ENCODE measurements at places on chromosomes 1 and 21.
A peak's percentile ranks its signal among the peaks of the same experiment; 100 is the strongest.

DNA sequence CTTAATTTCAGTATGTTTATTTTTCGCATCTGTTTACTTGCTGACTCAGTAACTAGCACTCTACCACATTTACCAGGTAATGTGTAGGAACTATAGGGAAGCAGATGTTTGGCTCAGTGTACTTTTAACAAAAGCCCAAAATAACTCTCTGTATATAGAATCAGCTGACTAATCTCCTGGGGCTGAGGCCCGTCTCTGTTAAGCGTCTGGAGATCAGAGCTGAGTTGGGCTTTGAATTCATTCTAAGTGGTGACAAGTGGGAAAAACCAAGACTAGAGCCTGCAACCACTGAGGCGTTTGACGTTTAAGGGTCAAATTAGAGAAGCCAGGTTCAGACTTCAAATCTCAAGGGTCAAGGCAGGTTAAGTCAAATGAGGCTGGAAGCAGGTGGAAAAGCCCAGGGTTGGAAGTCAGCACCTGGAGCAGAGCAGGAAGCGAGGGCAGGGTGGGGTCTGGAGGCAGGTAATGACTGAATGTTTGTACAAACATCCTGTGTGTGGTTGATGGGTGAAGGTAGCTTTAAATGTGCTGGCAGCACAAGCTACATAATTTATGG, 56.8 kb upstream of the LYST start:
- no peak for DNase-seq

GRCh38 chr1:76408303-76408702, 333.8 kb downstream of the ST6GALNAC3 start:
- no peak for DNase-seq

- DNase-seq: no peak
These were observed 5.2 kb downstream of the NCF2 start for GRCh38 chr1:183585038-183585437.

GRCh38 chr1:215523128-215523861, 43.8 kb upstream of the KCTD3 start:
- peak; percentile 33 for DNase-seq

DNA sequence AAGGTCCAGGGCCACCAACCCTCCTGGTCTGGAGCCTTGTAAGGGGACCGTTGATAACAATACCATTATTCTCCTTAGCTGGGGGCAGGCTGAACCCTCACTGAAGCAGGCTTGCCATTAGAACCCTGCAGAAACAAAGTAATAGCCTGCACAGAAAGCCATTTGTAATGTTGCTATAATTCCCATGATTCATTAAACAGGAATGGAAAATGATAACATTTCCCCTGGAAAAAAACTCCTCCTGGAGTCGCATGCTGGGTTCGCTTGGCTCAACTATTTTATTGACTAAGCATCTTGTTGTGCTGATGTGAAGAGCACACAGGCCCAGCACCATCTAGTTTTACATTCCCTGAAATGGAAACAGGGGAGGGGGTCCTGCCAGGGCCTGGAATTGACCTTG, 155.6 kb upstream of the CSF3R start:
- no peak for DNase-seq

GRCh38 chr1:8472668-8473067, 154.8 kb downstream of the SLC45A1 start:
- no peak for DNase-seq

GRCh38 chr1:7680207-7680954, 90.7 kb upstream of the VAMP3 start:
- peak; percentile 87 for DNase-seq

- no peak for DNase-seq
These were observed 69.1 kb downstream of the SPSB1 start for GRCh38 chr1:9361630-9362260.

- DNase-seq: no peak
These were observed 24.8 kb upstream of the KCNE1 start for GRCh38 chr21:34536820-34537219.

DNA sequence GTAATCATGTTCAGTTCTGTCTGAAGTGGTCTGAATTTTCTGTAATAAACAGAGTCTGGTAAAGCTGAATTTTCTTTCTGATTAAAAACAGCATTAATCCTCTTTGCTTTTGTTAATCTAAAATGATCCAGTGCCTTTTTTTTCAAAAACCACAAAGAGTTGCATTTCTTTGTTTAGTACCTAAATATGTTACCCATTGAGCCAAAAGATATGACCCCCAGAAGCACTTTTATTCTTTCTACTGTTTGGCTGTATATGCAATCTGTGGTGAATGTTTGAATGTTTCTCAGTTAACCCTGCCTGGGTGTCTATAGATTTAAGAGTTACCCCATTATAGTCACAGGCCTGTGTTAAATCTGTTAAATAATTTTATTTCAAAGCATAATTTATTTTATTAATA, 394.8 kb downstream of the PTPRC start:
- DNase-seq: no peak

DNA sequence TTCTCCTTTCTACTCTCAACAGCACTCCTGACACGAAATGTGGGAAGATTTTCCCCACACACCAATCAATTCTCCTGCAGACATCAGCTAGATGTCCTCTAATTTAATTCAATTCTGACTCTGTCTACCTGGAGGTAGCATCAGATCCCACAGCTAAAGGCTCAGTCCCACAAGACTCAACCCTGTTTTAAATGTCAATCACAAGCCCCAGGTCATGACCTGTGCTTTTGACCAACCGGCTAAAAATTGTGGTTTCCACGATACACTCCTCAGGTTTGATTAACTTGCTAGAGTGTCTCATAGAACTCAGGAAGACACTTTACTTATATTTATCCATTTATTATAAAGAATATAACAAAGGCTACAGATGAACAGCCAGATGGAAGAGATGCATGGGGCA, 27.4 kb downstream of the IL23R start:
- no peak for DNase-seq

DNA sequence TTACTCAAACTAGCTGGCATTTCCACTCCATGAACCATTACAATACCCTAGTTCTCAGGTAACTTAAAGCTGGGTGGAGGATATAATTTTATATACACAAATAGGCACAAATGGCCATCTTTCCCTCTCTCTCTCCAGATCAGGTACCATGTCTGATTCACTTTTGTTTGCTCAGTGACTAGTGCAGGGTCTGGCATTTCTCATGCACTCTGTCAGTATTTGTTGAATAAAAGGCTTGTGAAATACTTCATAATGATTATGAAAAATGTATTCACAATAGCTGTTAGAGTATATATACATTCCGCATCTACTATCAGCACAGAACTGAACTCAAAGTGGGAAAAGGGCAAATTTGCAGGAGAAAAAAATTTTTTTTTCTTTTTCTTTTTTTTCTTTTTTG, 510.2 kb upstream of the USP24 start:
- no peak for DNase-seq

- DNase-seq: peak; percentile 81
These were observed 27.8 kb downstream of the ILDR2 start for GRCh38 chr1:166947398-166948043.

GRCh38 chr1:34982820-34983376, 2.2 kb downstream of the TMEM35B start:
- no peak for DNase-seq

DNA sequence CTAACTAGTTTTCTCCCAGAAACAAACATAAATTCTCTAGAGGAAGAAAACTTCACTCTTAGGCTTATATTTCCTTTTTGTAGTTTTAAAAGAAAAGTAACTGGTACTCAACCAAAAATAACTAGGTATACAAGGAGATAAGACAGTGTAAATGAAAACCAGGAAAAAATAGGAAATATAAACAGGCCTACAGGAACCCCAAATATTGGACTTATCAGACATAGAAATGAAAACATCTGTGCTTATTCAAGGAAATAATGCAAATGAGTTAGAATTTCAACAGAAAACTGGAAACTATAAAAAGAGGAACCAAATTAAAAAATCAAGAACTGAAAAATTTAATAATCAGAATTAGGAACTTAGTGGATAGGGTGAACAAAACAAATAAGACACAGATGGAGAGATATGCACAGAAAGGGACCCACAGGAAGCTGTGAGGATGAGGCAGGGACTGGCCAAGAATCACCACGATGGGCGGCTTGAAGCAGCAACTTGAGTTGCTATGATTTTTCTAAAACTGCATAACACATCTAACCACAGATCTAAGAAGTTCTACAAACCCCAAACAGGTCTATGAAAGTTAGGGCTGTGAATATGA, 67.5 kb upstream of the ACTRT2 start:
- DNase-seq: no peak

DNA sequence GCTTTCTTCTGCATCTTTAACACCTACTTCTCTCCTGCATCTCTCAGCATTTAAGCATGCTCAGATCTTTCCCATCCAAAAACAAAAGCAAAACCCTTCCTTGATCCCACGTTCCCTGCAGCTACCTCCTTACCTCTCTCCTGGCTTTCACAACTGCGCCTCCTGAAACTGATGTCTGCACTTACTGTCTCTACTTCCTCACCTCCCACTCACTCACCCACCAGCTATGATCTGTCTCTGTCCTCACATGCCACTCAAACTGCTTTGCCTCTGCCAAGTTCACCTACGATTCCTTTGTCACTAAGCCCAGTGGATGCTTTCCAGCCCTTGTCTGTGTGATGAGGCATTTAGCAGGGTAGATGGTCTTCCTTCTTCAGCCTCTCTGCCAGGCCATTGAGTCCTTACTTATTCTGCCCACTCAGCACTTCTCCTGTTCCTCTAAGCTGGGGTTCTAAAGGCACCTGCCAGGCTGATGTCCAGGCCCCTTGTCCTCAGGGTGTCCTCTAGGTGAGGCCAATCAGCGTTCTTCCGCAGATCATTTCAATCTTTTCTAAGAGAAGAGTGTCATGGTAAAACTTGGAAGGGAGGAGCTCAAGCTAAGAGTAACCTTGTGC, 10.0 kb upstream of the GJB3 start:
- DNase-seq: no peak

GRCh38 chr1:177014325-177014724, 150.2 kb downstream of the ASTN1 start:
- DNase-seq: no peak

DNA sequence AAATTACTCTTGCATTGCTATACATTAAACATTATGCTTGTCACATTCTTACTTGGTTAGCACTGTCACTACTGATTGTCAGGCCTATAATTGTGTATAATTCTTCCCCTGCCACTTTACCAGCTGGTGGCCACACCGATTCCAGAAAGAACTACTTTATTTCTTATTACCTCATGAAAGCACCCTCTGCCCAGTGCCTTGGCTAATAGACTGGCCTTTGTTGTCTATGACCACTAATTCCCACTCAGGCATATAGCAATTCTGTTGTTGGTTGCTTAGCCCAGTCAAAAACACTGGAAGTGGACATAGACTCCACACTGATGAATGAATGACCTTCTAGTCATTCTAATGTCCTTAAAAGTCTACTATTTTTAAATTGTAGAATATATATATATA, 35.6 kb downstream of the MRPL39 start:
- no peak for DNase-seq

DNA sequence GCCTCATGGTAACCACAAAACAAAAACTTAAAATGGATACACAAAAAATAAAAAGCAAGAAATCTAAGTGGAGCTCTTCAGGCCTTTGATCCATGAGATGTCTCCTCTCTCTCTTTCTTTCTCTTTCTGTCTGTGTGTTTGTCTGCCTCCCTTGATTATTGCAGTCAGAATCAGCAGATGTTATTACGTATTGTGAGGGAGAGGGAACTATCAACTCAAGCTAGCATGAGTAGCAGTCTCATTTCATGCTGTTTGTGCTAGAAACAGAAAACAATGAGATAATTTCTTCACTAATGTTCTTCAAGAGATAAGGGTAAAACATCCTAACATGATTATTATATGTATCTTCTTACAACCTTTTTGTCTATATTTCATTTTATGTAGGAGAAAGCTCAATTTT, 103.7 kb upstream of the PDC start:
- DNase-seq: peak; percentile 6

GRCh38 chr1:207648334-207649209, 3.6 kb downstream of the CR1L start:
- DNase-seq: no peak

DNA sequence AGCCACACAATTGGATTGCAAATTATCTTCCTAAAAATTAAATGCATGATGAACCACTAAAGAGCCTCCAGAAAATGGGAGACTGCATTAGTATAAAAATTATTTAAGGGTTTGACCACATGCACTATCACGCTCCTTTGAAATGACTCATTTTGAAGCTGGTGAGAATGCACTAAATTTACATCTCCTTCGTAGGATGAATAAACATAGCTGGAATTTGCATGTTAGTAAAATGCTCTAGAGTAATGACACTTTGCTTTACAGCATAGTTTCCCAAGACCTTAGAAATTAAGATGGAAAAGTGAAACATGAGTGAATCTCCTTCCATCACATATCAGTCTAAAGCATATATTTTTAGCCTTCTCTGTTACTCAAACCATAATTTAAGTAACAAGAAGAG, 2.4 kb downstream of the PLPPR4 start:
- DNase-seq: peak; percentile 72

DNA sequence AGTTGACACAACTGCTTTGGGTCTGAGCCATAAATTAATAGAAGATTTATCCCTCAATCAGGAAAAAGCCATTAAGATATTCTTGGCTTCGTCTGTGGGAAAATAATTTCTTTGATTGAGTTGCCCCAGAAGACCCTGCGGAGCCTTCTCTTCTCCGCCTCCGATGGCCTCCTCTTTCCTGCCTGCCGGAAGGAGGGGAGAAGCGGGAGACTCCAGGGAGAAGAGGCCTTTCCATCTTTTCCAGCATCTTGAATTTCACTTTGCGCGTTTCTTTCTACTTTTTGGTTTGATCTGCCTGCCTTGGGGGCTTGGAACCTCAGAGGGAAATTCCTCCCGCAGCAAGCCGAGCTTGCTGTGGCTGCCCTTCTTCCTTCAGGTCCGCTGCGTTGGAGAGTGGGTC, 16.8 kb downstream of the HLX start:
- DNase-seq: no peak

DNA sequence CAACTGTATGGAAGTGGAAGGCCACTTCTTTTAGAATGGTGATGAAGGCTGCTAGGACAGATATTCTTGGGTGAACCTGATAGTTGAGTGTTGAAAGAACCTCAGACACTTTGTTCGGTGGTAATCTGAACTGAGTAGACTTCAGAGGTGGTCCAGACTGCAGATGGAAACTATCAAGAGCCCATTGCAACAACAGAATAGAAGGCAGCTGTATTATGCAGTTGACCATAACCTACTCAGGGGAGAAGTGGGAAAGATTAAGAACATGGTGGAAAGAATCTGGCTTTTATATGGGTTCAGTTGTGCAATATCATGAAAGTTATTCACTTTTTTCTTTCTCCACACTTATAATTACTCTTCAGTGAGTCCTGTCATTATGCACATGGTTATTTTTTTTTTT, 194.0 kb downstream of the KCNK2 start:
- DNase-seq: no peak

GRCh38 chr1:82491301-82492048, 690.7 kb downstream of the ADGRL2 start:
- DNase-seq: no peak

DNA sequence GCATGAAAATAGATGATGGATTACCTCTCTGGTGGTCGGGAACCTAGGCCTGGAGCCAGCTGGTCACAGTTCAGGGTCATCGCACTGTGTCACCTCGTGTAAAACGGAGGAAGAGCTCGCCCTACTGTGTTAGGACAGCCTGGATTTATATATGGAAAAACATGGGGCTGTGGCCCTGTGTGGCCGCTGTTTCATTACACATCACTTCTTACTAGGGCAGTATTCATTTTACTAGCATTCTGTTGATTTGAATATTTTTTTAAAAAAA, 104.5 kb upstream of the COL6A1 start:
- DNase-seq: no peak

All from GM03348 (cell line).